ENCODE measurements at places on chromosomes 6 and 20.

DNA sequence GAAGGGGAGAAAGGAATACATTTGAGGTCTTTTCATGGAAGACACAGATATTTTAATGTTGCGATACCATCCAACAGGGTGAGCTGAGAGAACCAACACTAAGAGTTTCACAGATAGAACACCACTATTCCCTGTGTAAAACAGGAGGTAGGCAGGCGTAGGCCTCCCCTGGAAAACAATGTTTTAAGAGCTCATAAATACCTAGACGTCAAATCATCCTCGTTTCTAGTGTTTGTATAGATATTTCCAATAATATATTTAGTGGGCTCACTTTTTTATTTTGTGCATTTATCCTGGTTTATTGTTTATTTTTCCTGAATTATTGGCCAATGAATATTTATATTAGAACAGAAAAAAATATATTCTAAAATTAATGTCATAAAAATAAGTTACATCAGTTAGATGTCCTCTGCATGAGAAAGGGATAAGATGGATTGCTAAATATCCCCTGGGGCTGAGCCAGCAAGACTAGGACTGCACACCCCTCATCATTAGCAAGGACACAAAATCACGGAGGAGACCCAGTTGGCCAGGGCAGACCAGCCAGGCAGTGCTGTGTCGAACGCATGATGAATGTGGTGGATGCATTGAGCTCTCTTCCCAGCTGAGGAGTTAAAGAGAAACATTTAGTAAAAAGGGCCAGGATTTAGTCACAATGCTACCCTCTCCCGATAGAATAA is 380.5 kb downstream of the C6orf118 start:
- DNase-seq = no peak

DNA sequence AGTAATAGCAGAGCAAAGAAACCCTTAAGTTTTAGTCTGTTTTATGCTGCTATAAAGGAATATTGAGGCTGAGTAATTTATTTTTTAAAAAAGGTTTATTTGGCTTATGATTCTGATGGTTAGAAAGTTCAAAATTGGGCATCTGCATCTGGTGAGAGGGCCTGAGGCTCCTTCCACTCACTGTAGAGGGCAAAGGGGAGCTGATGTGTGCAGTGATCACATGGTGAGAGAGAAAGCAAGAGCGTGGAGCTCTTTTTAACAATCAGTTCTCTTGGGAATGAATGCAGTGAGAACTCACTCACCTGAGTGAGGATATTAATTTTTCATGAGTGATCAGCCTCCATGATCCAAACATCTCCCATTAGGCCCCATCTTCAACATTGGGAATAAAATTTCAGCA is 36.4 kb upstream of the SAMD3 start:
- no peak for DNase-seq

- DNase-seq = no peak
Measured at GRCh38 chr6:4563156-4563555, 213.0 kb upstream of the CDYL start.

DNA sequence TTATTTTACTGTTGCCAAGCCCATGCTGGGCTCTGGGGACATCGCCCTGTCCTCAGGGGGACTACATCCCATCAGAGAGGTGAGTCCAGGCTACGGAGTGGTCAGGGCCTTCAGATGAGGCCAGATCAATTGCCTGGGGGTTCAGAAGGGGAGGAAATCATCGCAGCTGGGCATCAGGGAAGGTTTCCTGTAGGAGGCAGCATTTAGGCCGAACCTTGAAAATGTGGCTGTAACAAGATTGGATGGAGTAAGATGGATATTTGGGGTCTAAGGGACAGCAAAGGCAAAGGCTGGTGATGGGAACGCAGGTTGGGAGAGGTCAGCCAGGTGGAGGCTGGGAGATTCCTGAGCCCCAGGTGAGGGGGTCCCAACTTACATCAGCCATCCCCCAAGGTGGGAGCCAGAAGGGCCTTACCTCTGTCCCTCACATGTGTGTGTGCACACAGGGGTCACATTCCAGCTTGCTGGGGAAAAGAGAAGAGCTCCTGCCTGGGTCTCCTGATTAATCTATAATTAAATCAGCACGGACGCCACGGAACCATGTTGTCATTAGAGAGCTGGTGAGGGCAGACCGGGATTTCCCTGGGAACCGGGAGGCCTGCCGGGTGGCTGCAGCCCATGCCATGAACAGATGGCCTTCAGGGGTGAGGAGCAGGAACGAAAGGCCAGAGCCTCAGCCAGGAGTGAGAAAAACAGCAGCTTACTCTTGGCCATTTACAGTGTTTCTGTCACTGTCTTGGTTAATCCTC is 30.5 kb upstream of the DLGAP4 start:
- no peak for DNase-seq

GRCh38 chr20:59631751-59632540 is 27.6 kb downstream of the PHACTR3 start:
- no peak for DNase-seq

DNA sequence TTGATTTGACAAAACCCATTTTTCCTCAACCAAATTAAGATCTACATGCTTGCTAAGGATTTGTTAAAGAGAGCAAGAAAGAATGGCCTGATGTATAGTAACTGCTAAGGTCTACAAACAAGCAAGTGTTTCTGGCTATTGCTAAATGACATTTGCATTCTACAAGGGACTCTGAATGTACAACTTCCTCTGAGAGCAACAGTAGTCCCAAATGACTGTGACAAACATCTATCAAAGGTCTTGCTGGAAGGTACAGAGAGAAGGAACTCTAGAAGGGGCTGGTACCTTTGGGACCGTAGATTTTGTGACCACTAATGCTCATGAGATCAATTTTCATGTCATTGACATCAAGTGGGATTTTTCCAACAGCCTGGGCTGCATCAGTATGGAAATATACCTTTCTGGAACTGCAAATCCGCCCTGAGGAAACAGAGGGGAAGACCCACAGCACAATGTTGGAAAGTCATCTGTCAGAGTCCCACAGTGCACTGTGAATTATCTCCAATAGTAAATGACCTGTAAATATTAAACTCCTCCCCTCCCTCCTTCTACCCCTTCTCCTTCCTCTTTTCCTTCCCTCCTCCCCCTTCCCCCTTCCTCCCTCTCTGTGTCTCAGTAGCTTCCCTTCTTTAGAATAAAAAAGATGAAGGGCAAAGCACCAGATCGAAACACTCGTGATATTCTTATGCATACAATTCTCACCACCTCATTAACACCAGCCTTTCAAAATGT is 15.9 kb upstream of the CPNE1 start:
- DNase-seq = no peak

DNA sequence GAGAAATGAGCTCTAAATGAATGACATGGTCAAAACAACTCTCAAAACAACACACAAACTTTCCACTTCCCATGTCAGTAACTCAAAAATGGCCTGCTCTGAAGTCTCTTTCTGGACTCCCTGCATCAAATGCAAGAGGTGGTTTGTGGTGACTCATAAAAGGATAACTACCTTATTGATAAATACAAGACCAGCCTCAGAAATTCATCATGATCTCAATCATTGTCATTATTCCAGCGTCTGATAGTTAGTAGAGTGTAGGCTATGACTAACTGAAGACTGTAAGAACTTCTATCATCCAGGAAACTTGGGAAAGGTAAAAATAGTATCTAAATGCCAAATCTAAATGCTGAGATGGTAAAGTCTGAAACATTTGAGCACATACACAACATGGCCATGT is 369.4 kb downstream of the BMP2 start:
- no peak for DNase-seq

DNA sequence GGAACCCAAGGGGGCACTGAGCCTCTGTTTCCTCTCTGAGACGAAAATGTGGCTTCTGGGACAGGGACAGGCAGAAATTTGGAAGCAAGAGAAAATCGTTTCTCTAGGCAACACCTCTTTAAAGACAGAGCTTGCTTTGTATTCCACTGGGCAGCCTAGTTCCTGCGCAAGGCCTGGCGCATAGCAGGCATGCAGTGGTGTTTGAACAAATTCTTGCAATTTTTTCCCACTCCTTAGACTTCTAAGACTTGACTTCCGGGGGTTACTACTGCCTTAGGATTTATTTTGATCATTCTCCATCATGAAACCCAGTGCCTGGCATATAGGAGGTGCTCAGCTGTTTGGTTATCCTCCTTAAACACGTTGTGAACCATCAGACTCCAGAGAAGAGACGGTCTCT is 249.0 kb upstream of the KCNG1 start:
- DNase-seq = no peak

GRCh38 chr20:61885759-61886715 is 179.6 kb downstream of the TAF4 start:
- no peak for DNase-seq

GRCh38 chr6:111858347-111858746 is 14.9 kb downstream of the FYN start:
- DNase-seq = no peak

- no peak for DNase-seq
Measured at GRCh38 chr6:124433387-124434160, 528.7 kb upstream of the RNF217 start.

DNA sequence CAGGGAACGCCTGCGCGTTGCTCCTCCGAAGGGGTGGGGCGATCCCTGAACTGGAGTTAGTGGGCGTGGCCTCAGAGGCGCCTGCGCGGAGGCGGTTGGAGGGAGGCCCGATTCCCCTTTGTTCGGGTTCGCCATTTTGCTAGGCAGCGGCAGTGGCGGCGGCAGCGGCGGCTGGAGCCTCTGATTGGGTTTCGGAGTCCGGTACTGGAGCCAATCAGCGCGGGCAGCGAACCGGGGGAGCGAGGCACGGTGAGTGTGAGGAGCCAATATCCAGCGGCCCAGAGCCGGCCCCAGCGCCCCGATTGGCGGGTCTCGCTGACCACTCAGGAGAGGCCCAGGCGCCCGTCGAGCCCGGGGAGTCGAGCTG is at the start of gene NFYA:
TSS of gene NFYA (plus strand) at position 139 of the 367 bp plus-strand sequence. CDS start 6,116 bp downstream, outside the sequence.
- DNase-seq = no peak

DNA sequence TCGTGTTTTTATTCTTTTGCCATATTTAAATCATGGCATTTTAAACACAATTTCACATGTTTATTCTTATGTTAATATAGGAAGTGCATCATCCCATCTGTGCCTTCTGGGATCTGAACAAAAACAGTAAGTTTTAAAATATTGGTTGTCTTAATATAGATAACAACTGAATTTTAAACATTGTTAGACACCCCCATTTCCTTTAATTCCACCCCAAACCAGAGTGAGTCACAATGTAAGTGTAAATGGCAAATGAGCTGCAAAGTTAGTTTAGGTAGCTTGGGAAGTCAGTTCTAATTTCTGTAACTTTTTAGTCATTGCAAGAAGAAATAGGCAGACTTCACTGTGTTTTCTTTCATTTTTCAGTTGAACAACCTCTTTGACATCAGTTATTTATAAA is 108.0 kb downstream of the ADGRG6 start:
- DNase-seq = no peak

DNA sequence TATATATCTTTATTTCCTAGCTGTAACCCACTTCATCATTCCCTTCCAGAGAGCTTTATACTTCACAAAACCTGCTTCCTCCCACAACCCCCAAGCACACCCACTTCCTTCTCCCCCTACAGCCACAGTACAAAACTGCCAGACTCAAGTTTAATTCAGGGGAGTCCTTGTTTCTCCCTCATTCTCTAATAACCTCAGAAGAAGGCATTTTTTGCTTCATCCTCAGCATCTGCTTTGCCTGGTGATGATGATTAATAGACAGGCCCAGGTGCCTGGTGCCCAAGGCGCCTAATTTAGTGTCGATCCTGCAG is 414.3 kb downstream of the KIF16B start:
- no peak for DNase-seq

- no peak for DNase-seq
Measured at GRCh38 chr6:50829898-50830444, 11.3 kb downstream of the TFAP2B start.

- DNase-seq = no peak
Measured at GRCh38 chr6:79634491-79635231, 3.5 kb downstream of the SH3BGRL2 start.

DNA sequence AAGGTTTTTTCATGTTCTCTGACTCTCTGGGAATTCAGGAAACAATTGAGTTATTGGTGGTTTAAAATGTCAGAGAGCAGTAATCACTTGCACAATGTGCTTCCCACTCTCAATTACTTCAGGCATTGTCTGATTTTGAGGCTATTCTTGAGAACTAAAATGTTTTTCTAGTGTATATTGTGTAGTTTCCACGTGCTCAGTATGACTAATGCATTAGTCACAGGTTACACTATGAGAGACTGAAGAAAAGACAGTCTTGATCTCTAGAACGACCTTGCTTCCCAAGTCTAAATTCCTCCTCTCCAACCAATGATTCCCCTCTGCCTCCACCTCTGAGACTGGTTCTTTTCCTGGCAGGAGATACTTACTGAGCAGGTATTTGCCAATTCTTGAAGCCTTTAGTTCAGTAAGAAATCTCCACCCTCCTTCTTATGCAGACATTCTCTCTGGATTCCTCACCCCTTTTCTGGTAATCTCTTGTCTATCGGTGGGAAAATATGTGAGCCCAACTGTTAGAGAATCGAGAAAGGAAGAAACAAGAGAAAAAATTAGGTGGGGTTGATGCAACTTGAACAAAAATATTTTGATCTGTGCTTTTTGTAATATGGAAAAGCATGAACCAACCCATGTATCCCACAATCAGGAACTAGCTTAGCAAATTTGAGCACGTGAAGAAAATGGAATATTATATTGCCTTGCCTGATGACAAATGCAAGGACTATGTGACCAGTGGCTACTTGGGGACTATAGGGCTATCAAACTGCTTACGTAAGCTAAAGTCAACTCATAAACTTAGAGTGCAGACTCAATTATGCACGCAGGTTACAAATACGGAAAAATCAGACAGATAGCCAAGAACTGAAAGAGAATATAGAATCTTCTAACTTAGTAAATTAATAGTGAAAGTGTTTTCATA is 61.1 kb upstream of the SLC22A16 start:
- DNase-seq = peak; percentile 96

DNA sequence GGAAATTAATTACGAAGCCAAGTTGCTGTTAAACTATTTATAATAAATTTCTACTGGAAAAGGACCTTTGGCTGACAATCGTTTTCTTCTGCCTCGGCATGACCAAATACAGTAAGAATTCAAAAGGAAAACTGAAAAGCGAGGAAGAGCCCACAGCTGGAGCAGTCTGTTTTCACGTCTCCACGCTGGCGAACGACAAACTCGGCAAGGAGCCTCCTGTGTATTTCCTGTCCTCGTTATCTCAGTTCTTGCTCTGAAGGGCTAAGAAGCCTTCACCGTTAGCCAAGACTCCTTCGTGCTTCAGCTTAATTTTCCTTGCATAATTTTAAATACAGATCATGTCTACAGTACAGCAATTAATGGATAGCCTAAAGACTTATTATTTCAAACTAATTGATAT is 214.3 kb upstream of the PLCB4 start:
- no peak for DNase-seq

DNA sequence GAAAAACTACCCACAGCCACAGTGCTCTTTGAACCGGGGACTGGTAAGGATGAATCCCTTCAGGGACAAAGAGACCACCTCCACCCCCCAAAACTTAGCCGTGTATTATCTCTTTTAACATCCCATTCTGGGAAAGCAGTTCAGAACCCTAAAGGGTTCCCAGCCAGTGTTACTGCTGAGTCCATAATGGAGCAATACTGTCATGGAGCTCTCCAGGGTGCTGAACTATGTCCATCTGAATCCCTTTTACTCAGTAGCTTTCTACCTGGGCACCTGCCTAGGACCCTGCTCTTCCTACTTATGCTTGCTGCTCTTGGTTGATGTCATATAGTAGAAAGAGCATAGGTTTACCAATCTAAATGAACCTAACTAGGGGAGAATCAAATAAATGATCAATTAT is 22.3 kb upstream of the SAYSD1 start:
- DNase-seq = no peak

Data from glomerular endothelial cell (primary cell).